ENCODE measurements at places on chromosomes 3 and 15. TPM values are rescaled to one million over a fixed set of nuclear protein-coding genes. Genes with fewer than 3 reads are reported as not detected.

GRCh38 chr3:58414538-58415197, 19.0 kb downstream of the PDHB start:
- DNase-seq, result peak; percentile 33

GRCh38 chr3:113275583-113275928, 64.2 kb downstream of the BOC start:
- DNase-seq, result no peak

GRCh38 chr3:43014956-43015355, 35.8 kb downstream of the GASK1A start:
- DNase-seq, result no peak

DNA sequence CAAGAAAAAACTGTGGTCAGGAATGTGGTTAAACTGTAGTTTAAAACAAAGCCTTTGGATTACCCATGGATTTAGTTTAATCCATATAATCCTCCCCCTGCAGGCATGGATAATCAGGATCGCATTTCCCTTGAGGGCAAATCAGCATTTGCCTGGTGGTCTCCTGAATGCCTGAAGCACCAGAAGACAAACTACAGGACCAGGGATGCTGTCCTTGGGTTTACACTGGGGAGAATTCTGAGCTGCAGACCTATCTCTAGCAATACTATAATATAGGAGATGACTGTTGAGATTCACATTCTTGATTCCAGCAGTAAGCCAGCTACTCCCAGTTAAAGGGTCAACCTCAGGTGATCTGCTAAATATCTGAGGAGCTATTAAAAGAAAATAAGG, 10.6 kb downstream of the PIK3CB start:
- no peak for DNase-seq

DNA sequence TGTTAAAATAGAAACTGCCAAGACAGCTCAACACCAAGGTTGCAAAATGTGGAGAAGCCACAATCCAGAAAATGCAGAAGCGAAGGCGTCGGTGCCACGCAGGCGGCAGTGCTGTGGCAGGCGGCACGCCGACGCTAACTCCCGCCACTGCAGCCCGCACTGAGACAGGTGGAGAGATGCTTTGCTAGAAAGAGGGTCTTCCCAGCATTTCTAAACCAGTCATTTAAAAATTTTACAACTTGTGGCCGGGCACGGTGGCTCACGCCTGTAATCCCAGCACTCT, 23.2 kb downstream of the CYFIP1 start:
- DNase-seq, result no peak

DNA sequence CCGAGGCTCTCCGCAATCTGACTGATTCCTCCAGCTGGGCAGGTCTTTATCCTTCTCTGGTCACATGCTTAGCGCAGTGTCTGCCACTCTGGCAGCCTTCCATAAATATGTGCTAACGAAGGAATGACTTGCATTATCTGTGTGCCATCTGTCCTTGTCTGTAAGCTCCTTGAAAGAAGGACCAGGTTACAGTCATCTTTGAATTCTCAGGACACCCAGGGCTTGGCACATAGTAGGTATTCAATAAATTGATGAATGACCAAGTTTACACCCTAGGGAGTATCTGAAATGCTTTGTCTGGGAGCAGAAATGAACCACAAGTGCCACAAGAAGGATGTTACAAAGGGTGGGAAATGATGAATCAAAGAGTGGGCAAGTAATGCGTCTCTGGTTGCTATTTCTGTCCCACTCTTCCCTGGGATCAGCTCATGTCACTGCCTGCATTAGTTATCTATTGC, 16.5 kb upstream of the FAM3D start:
- DNase-seq, result no peak

SLCO3A1 gene
- 56.8 TPM for total RNA-seq

GRCh38 chr3:1700650-1701049, 398.0 kb upstream of the CNTN4 start:
- DNase-seq, result no peak

- DNase-seq, result peak; percentile 49
Measured at GRCh38 chr3:55488398-55489055, 1.4 kb upstream of the WNT5A start.

DNA sequence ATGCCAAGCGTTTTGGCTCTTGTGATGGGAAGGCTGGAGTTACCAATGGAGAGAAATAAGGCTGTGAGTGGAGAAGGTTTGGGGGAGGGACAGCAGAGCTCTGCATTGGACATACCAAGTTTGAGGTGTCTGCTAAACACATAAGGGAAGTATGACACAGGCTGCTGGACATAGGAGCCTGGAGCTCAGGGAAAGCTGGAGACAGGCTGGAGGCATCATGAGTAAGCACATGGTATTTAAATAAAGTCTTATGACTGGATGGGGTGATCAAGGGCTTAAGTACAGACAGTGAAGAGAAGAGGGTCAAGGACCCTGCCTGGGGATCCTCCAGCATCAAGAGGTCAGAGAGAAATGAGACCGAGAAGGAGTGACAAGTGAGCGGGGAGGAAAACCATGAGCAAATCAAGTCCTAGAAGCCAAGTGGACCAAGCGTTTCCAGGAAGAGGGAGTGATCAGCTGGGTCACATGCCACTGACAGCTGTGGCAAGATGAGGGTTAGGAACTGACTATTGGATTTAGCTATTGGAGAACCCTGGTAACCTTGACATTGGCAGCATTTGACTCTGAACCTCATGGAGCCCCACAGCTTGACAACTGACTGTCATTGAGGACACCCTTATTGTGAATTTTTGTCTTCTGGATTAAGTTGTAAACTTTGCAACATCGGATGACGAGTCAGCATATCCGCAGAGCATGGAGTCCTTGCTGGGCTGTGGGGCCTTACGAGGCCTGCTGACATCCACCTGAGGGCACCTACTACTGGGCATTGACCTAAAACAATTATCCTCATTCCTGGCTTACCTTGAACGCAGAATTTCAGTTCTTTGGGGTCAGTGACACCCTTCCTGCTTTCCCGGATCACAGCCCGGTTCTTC, 78.7 kb upstream of the ETV5 start:
- DNase-seq, result no peak

GALNT15 gene
- 6.6 TPM for total RNA-seq

- no peak for DNase-seq
Measured at GRCh38 chr15:49964061-49964460, 155.0 kb downstream of the ATP8B4 start.

SEMA7A gene
- 1.5 TPM for total RNA-seq

TMEM207 gene
- total RNA-seq, result not detected

- DNase-seq, result no peak
Measured at GRCh38 chr15:41870689-41871081, 23.2 kb downstream of the SPTBN5 start.

GRCh38 chr3:119408243-119408950, 55.0 kb downstream of the TMEM39A start:
- no peak for DNase-seq

KCNMB2 gene
- total RNA-seq, result 2.1 TPM

GRCh38 chr15:90789462-90789861, 72.3 kb downstream of the BLM start:
- DNase-seq, result no peak

SAMMSON gene
- total RNA-seq, result not detected

HTR3E gene
- total RNA-seq, result not detected

GRCh38 chr3:173004681-173005080, 136.4 kb downstream of the SPATA16 start:
- DNase-seq, result no peak

DNA sequence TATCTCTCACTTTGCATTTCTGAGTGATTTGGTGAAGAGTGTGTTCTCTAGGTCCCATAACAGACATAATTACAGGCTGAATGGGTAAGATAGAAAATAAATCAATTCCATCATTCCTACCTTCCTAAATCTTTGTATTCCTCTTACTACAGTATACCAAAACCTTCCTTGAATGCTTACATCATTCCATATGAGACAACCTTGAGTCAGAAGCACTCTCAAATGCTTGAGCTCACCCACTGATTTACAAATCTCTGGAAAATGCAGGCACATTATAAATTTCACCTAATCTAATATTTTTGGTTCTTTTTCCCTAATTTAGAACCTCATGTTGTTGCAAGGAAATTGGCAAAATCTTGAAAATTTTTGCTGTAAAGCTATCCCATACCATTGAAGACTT, 239.1 kb downstream of the CBLB start:
- no peak for DNase-seq

DNA sequence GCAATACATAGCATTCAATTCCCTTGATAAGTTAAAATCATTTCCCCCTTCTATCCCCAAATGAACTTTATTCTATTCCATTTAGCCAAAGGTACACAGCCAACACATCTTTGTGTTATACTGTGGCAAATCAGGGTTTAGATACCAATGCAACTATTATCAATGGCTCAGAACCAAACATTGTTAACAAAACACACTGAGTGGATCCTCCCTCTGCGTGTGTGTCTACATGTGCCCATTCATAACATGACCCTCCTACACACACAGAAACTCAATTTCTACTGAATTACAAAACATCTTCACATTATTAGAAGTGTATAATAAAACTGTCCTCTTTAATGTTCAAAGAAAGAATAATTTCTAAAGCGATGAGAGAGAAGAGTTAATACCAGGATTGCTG, 1.3 kb downstream of the TTBK2 start:
- no peak for DNase-seq

GRCh38 chr3:149977386-149977785, 6.7 kb upstream of the PFN2 start:
- DNase-seq, result no peak

Data from left ventricle myocardium inferior (tissue), 1 donor.